ENCODE measurements at places on chromosomes 6 and 20. TPM values are rescaled to one million over a fixed set of nuclear protein-coding genes. Genes with fewer than 3 reads are reported as not detected.

Gene MGME1
- 22.0 TPM for total RNA-seq

Gene LHFPL5
- not detected for total RNA-seq

Gene BMP5
- 2.2 TPM for total RNA-seq

Gene HLA-DOA
- total RNA-seq, result 0.44 TPM

Gene SLPI
- total RNA-seq, result 1.8 TPM

Gene FKBP5
- total RNA-seq, result 133 TPM

Gene GNRH2
- total RNA-seq, result not detected

Gene TRERF1
- 1.7 TPM for total RNA-seq

Gene PGC
- total RNA-seq, result not detected

Gene ELOVL2
- total RNA-seq, result 1.4 TPM

Gene ATP6V1G2
- 3.2 TPM for total RNA-seq

Gene NKX2-2
- not detected for total RNA-seq

Gene DNAJC5
- total RNA-seq, result 52.2 TPM

Gene RAET1G
- not detected for total RNA-seq

Gene CCDC167
- total RNA-seq, result 27.8 TPM

Gene PPP1R3G
- 12.3 TPM for total RNA-seq

Gene TRIM31
- total RNA-seq, result not detected

Gene ADGRB3
- total RNA-seq, result 1.1 TPM

Gene BPIFB4
- not detected for total RNA-seq

Gene LPA
- total RNA-seq, result not detected

Gene SLC25A27
- 12.0 TPM for total RNA-seq

Gene VSX1
- not detected for total RNA-seq

Gene SLC23A2
- 8.1 TPM for total RNA-seq

Gene STMND1
- not detected for total RNA-seq

Gene MPIG6B
- total RNA-seq, result 0.54 TPM

Gene RNGTT
- total RNA-seq, result 7.2 TPM

Gene ZCCHC3
- total RNA-seq, result 9.6 TPM

Gene MCHR2
- not detected for total RNA-seq

Gene ENTPD6
- 86.7 TPM for total RNA-seq

Gene SAPCD1
- total RNA-seq, result 0.76 TPM
